ENCODE measurements at places on chromosomes 7 and 10.

DNA sequence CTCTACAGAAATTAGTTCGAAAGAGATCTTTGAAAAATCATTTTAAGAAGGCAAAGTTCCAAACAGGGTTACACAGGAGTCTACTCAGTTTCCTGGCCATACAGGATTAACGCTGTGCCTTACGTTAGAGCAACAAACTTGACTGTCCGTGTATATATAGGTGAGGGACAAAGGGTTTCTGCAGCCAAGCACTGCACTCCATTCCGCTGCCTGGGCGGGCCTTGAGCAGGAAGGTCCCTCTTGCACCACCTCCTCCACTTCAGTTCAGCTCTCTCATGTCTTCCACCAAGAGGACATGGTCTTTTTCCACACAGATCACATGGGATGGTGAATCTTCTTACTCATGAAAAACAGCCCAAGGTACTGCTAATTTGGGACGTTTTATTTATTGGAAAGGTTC lies 43.2 kb downstream of the MCMBP start:
- DNase-seq: no peak

- DNase-seq: no peak
Observed at GRCh38 chr10:110834629-110835301, 37.0 kb upstream of the PDCD4 start.

DNA sequence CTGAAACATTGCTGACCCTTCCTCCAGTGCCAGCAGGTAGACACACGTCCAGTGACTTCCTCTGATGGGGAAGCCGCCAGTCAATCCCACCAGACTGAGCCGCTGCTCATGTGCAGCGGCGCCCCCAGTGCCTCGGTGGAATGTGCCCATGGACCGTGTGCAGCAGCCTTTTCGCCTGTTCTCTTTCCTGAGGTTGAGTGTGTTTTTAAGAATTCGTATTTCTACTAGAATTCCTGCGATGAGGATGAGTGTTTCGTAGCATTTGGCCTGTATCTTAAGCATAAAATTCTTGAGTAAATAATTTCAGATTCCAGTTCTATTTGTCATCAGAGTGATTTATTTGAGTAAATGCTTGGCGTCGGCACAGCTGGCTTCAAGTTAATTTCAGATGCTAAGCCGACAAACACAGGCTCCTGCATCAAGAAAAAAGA lies 35.4 kb downstream of the BNIP3 start:
- no peak for DNase-seq

GRCh38 chr10:119006451-119007210 lies 22.9 kb upstream of the NANOS1 start:
- DNase-seq: no peak

GRCh38 chr7:111312966-111313365 lies 222.0 kb downstream of the LRRN3 start:
- DNase-seq: no peak

DNA sequence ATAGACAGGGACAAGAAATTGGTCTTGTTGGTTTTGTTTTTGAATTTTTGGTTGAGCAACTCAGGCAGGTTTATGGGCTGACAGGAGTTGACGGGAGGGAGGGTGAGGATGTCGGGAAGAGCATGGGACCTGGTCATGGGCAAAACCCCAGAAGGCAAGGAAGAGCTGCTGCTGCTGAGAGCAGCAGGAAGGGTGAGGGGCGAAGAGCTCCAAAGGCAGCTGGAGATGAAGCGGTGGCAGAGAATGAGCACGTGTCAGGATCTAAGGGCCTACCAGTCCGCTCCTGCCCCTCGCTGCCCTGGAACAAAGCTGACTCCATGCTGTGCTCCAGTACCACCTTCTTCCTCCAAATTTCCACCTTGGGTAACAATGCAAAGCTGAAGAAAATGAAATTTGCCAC lies 84.3 kb downstream of the ARHGAP22 start:
- no peak for DNase-seq

- DNase-seq: no peak
Observed at GRCh38 chr10:25815236-25815635, 118.8 kb upstream of the MYO3A start.

- DNase-seq: no peak
Observed at GRCh38 chr7:116561697-116562483, 37.1 kb downstream of the CAV1 start.

- DNase-seq: no peak
Observed at GRCh38 chr10:95434583-95434982, 126.6 kb downstream of the SORBS1 start.

DNA sequence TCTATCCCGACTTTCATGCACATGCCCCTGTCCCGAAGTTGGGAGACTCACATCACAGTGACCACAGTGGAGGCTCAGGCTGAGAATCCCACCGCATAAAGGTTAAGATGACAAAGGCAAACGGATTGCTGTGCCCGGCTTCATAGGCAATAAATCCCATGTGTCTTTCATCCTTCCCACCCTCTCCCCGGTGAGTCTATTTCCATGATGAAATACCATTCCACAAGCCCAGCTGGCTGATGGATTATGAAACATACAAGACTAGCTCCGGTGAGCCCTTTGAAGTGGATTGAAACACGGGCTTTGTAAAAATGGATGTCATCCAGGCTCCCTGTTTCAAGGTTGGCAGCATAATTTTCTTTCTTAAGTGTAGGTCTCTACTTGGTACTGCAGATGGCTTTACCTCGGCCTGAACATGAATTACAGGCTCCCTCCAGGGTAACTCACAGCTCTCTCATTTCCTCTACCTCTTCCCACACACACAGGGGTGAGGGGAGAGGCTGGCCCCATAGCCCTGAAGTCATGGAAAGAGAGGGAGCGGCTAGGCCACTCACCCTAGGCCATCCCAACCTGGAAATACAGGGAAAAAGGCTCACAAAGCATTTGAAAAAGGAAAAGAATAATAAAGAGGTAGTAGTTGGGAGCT lies 92.0 kb upstream of the CALN1 start:
- DNase-seq: no peak

GRCh38 chr10:35379226-35380137 lies 43.2 kb downstream of the CCNY start:
- no peak for DNase-seq

GRCh38 chr10:107166403-107166802 lies 1.9 kb upstream of the SORCS1 start:
- no peak for DNase-seq

- DNase-seq: no peak
Observed at GRCh38 chr7:147472556-147472955, 1118.0 kb upstream of the C7orf33 start.

DNA sequence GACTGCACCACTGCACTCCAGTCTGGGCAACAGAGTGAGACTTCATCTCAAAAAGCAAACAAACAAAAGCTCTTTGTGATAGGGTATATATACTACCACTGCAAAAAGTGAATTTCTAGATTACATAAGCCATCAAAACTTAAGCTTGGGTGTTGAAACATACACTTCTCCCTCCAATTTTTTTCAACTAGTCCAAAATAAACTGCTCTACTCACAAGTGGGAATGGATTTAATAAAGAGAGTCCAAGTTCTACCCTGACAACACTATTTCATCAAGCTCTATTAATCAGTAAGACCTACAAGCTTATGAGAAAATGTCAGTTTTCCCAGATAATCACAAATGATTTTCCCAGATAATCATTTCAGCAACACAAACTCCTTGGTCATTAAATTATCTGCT lies 82.7 kb downstream of the NT5C2 start:
- DNase-seq: no peak

DNA sequence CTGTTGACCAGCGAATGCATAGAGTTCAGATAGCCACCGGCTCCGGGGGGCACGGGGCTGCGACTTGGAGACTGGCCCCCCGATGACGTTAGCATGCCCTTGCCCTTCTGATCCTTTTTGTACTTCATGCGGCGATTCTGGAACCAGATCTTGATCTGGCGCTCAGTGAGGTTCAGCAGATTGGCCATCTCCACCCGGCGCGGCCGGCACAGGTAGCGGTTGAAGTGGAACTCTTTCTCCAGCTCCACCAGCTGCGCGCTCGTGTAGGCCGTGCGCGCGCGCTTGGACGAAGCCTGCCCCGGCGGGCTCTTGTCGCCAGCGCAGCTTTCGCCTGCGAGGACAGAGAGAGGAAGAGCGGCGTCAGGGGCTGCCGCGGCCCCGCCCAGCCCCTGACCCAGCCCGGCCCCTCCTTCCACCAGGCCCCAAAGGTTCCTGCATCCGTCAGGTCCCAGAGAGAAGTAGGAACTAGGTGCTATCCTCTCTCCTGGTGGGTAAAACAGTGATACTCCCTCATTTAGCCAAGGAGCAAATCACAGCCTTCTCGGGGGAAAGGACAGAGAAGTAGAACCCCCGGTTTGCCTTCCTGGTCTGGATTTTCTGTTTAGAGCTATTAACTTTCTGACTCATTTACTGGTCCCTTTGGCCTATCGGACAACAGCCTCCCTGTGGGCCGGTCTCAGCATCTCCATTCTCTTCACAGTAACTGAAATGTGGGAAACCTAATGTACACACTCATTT lies 6.1 kb upstream of the HOXA2 start:
- no peak for DNase-seq

DNA sequence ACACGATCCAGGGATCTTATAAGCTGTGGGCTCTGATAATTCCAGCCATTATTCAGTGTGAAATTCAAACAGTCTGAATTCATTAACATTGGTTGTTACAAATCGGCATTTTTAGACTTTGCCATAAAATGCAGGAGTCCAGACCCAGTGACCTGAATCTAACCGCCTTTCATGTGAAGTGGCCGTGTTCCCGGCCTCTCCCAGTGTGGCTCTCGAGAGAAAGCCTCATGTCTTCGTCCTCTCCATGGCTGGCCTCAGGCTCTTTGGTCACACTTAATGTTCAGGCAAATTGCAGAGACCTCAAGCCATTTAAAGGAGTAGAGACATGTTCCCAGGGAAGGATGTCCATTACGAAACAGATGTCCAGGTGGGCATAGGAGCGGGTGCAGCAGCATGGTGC lies 59.3 kb downstream of the CTBP2 start:
- DNase-seq: no peak

DNA sequence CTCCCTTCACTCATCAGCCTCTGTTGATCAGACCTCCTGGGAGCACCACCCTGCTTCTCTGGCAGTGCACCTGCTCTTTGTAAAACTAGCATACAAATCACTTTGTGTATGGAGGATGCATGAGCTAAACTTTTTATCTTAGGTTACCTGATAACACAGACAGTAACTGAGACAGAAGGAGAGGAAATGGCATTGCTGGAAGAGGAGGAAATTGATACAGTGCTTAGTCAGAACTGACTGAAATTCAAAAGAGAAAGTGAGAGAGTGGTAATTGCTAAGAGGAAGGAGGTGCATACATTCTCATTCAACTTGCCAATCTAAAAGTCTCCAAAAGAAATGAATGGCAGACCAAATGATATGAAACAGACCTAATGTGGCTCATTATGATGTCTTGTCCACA lies 1120.7 kb downstream of the GATA3 start:
- DNase-seq: no peak

DNA sequence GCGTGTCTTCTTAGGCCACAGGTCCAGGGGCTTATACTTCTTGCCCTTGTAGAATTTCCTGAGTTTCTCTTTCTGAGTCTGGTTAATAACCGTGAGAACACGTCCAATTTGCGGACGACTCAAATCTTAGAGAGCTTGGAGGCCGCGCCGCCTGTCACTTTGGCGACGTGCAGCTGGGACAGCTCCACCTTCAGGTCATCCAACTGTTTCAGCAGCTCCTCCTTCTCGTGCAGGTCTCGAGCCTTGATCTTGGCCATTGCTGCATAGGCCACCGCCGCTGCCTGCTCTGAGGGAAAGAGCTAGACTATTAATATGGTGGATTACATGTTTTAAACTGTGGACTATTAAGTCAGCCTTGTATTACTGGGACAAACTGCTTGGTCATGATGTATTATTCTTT lies 26.9 kb downstream of the EVX1 start:
- DNase-seq: no peak

DNA sequence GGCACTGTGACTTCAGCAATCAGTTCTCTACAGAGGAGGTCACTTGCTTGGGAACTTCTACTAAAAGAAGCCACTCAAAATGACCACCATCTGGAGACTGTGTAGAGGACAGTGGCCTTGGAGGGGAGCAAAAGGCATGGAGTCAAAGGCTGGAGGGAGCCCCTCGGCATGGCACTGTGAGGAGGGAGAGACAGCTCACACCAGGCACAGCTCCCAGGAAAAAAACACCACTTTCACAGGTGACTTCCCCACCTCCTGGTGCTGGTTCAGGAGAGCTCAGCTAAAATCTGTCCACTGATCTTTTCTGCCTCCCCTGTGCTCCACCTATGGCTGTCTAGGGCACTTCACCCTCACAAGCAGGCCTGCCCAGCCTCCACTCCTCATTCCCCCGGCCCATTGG lies 649.4 kb upstream of the MGMT start:
- no peak for DNase-seq

DNA sequence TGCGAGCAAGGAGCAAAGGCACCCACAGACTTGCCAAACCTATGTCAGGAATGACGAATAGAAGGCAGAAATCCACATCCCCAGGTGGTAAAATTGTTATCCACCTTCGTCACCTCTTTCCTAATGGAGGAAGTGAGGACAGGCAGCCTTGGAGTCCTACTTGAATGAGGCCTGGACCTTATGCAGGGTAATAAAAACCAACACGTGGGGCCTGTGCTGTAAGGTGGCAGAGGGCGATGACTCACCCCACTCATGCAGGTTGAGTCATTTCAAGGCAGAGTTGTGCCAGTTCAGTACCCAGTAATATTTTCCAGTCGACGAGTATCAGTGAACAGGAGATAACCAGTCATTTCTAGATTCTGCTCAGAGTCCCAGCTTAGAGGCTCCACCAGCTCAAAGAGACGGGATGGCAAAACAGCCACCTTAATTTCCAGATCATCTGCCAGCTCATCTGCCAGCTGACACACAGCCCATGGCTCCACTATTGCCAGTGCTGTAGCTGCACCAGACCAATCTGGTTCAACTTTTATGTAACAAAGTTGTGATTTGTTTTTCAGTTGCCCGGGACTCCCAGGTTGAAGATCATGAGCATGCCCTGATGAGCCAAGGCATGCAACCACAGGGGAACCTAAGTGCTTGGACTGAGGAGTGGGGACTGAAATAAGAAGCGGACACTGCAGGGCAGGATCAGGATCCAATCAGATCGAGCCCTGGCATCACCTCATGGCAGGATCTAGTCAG lies 176.2 kb upstream of the ITGB1 start:
- DNase-seq: peak; percentile 56

DNA sequence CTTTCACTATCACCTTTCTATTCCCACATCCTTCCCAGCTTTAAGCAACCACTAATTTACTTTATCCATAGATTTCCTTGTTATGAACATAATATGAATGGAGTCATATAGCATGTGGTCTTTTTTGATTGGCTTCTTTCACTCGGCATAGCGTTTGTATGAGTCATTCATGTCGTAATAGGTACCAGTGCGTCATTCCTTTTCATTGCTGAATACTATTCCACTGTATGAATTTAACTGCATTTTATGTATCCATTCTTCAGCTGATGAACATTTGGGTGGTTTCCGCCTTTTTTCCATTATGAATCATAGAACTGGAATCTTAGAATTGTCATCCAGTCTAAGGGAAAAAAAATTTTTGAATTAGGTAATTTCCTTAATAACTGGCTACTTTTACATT lies 411.3 kb upstream of the AUTS2 start:
- no peak for DNase-seq

GRCh38 chr7:73449422-73449821 lies 15.8 kb downstream of the FZD9 start:
- no peak for DNase-seq

- DNase-seq: no peak
Observed at GRCh38 chr7:88610942-88611341, 148.6 kb upstream of the ZNF804B start.

Data from stimulated activated CD8-positive, alpha-beta memory T cell treated with anti-CD3 and anti-CD28 coated beads, Interleukin-15, amount 100 ng/mL, for 4 hours (primary cell).